ENCODE measurements at places on chromosomes 6 and 20.

DNA sequence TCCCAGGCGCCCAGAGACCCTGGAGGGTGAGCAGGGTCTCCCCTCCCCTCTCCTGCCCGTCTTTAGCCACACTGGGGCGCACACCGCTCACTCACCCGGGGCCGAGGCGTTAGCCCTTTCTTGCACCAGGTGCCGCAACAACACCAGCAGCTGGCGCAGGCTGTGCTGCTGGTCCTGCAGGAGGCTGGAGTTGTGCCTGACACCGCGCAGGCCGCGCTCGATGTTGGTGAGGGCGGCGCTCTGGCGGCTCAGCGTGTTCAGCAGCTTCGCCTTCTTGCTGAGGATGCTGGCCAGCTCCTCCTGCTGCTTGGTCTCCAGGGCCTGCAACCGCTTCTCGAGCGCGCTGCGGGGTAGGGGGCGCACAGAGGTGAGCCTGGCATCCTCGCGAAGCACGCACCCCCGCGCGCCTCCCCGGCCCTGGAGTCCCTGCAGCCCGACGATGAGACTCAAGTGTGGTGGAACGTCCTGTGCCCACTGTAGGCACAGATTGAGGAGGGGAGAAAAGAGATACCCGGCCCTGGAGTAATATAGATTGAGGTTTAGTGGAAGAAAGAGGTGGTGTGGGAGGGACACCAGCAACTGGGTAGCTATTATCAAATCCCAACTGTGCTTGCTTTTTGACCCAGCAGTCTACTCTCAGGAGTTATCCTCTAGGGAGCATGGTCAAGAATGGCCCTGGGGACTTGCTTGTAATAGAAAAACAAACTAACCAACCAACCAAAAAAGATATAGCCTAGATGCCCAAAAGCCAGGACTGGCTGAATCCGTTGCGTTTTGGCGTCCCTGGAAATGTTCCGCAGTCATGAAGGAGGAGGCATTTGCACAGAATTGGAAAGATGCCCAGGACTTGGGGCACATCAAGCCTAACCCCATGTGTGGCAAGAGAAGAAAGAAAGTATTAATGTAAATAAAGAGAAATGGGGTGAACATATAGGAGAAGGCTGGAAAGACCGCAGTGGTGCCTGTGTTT, 30.9 kb downstream of the ANGPT4 start:
- DNase-seq, result peak; percentile 48

GRCh38 chr6:22906091-22906549, 336.8 kb downstream of the HDGFL1 start:
- peak; percentile 72 for DNase-seq

DNA sequence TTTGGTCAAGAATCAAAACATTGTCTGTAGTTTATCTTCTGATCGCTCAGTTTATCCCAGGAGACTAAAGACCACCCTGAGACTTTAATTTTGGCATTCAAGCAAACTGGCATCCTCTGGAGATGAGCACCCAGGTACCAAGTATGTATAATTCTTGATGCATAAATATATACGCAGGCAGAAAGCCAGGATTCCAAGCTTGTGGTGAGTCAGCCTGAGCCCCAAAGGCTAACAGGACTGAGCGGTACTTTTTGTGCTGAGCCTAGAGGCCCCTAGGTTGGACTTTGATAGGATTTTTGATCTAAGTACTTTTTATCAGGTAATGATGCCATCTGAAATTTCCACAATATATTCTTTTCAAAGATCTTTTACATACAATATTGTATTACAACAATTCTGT, 301.3 kb downstream of the TFAP2B start:
- no peak for DNase-seq

DNA sequence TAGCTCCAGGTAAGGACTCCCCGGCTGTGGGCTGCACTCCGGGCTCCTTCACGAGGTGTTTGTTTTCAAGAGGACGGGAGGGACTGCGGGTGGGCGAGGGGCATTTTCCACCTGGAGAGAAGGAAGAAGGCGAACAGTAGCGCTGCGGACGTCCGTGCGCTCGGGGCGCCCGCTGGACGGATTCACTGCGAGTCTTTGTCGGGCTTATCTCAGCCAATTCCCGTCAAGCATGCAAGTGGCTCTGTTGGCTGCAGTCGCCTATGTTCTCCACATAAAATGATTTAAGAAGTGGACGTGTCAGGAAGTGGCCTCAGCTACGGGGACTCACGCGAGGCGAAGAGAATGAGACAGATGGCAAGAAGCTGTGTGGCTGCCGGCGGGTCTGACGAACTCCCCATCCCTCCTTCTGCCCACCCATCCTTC, 332 bp downstream of the GRIK2 start:
- peak; percentile 26 for DNase-seq

GRCh38 chr6:104958178-104959025, 1.5 kb downstream of the LIN28B start:
- DNase-seq, result no peak

DNA sequence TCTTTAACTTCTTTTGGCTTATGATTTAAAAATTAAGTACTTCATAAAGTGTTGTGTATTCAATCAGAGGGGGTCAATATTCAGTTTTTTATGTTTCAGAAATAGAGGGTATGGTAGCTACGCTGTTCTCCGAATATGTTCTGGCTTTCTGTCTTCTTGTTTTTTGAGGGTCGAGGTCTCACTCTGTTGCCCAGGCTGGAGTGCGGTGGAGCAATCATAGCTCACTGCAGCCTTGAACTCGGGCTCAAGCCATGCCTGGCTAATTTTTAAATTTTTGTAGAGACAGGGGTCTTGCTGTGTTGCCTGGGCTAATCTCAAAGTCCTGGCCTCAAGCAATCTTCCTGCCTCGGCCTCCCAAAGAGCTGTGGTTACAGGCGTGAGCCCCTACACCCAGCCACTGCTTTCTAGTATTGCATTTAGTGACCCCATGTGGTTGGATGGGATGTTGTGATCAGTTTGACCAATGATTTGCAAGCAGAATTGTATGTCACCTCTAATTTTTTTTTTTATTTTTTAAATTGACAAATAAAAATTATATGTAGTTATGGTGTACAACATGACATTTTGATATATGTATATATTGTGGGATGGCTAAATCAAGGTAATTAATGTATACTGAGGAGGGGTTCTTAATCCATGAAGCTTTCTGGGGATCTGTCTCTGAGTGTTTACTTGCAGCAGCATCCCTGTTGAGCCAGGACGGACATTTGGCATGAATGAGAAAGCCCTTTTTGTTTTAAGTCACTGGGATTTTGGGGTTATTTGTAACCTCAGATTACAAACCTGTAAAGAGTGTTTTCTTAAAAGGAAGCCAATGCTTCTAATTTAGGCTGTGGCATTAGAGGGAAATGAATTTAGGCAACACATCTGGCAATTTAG, 38.5 kb upstream of the DEK start:
- DNase-seq, result no peak

GRCh38 chr6:152846825-152847224, 96.2 kb downstream of the VIP start:
- peak; percentile 8 for DNase-seq

DNA sequence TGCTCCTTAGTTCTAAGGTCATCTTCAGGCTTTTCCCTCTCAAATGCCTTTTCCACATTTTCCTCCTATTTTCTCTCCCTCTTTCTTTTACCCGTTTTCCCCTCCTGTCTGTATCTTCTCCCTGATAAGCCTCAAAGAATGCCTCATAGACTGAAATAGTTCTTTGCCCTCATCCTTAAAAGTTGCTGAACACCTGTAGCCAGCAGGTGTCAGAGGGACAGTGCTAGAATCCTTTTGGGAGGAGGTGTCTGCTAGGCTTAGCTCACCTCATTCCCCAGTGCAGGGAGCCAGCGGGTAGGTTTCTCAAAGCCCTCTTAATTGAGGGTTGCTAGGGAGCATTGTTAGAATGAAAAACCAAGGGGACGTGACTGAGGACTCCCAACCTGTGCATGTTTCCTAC, 204.0 kb downstream of the TSHZ2 start:
- no peak for DNase-seq

- no peak for DNase-seq
Measured at GRCh38 chr6:27888566-27888965, 23.6 kb downstream of the OR2B2 start.

DNA sequence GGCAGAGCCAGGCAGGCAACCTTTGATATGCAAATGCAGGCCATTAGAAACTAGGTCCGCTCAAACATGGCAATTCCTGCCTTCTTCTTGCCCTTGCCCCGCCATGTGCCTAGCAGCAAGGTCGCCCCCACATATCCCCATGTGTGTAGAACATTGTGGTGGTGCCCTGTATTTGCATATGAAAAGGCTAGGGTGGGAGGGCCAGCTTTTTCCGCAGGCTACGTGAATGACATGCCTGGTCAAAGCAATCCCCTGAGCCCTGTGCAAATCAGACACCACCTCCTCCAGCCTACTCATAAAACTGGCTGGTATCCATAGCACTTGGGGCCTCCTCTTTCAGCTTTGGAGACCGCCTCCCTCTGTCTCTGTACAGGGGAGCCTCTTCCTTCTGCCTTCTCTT, 31.6 kb downstream of the GSTA2 start:
- no peak for DNase-seq

DNA sequence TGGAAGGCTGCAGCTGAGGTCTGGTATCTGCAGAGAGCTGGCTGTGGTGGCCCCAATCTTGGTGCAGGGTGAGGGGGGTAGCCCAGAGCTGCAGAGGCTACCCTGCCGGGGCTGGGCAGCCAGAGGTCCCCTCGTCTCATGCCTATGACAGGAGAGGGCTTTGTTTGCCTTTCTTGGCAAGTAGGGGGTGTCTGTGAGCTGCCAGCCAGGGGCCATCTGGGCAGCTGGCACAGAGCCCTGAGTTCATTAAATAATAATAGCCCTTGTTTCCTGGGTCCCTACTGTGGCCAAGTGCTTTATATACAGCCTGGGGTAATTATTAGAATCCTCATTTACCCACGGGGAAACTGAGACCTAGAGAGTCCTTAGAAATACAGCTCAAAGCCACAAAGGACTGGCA, 66.6 kb downstream of the EZR start:
- DNase-seq, result peak; percentile 54

DNA sequence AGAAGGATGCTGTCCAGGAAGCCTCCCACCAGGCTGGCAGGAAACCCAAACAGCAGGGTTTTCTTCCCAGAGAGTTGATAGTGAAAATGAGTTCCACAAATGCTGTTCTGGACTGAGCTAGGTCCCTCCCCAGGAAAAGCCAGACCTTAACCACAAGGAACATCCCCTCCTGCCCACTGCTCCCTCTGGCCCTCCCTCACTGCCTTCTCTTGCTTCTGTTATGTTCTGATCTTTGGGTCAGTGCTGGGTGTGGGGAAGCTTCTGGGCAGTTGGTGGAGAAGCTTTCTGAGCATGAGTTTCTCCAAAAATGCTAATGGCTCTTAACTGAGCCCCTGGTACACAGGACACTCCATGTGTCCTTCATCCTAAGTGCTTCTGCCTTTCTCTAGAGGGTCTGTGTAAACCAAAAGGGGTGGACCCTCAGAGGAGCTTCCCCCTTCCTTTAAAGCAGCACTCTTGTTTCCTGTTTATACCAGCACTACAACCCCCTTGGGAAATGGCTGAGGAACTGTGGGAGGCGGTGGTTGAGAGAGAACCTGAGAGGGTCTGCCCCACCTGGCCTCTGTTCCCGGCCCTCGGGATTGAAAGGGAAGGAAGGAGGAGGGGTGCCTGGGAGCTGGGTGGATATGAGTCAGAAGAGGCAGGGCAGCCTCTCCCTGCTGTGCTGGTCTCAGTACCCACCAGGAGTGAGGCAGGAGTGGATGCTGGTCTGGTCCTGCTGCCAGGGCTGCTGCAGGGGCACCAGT, 42.0 kb downstream of the CDS2 start:
- peak; percentile 48 for DNase-seq

DNA sequence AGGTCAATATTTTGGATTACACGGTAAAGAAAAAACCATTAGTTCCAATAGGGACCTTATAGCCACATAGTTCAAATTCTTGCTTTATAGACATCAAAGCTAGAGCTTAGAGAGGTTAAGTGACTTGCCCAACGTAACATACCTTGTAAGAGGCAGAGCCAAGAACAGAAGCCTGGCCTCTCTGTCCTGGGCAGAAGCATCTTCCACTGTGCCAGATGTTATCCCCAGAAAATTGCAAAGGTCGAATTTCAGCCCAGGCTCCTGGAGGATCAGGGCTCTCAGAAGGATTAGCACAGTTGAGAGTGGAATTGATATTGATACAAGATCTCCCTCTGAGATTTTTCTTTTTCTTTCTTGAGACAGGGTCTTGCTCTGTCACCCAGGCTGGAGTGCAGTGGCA, 6.1 kb downstream of the SMIM28 start:
- no peak for DNase-seq

GRCh38 chr6:110415086-110415916, at the start of gene DDO:
Gene DDO (minus strand): TSS chr6:110415575. CDS start chr6:110413462, 2,113 bp downstream.
- peak; percentile 78 for DNase-seq

DNA sequence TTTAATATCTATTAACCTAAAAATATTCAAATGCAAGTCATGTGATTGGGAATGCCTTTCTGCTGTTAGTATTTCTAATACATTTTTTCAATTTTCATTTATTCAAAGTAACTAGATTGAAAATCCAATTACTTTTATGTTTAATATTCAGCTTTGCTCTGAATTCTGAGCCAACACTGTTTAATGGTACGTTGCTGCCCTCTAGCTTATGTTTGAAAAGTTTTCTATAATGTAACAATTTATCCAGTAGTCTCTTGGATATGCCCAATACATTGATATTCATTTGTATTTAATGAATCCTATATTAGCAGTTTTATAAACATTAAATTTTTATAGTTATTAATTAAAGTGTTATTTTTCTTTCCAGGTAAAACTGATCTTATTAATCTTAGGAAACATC, 47.4 kb downstream of the LGSN start:
- peak; percentile 47 for DNase-seq

GRCh38 chr6:44333273-44333919, 9.1 kb upstream of the SPATS1 start:
- no peak for DNase-seq

DNA sequence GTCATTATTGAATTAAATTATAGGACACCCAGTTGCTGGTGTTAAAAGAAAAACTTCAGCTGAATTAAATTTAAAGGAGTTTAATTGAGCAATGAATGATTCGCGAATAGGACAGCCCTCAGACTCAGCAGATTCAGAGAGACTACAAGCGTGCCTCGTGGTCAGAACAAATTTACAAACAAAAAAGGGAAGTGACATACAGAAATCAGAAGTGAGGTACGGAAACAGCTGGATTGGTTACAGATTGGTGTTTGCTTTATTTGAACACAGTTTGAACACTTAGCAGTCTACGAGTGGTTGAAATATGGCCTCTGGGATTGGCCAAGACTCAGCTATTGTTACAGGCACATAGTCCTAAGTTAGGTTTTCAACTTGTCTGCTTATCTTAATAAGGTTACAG, 25.8 kb upstream of the TNFRSF21 start:
- no peak for DNase-seq

DNA sequence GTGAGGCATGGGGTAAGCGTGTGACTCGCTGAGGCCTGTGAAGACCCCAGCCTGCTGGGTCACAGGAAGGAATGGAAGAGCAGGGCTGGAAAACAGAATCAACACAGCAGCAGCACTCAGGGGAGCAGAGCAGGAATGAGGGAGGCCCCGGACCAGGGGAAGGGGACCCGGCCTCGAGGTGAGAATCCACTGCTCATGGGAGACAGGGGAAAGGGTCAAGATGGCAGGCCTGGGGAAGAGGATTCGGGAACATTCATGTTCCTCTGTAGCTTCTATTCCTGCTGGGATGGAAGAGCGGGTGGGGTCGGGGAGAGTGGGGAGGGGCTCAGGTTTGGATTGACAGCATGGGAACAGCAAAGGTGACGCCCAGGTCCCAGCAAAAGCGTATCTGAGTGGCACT, 59.4 kb downstream of the NPEPL1 start:
- no peak for DNase-seq

All from kidney tubule cell (primary cell).